ENCODE measurements at places on chromosomes 11 and 22.

DNA sequence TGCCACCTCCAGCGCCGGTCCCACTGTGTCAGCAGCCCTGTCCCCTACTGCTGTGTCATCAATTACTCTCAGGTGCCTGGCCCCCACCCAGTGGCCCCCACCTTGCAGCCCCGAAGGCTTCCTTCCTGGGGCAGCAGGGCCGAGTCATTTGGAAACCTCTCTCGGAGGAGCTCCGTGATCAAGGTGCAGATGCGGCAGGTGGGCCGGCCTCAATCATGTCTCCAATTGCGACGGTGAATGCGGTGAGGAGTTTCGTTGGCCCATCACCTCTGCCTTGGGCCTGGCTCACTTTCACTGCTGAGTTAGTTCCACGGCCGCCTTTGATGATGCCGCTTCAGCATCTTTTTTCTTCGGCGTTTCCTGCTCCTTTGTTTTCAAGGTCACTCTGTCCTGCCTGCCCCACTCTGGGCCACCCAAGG lies 11.3 kb upstream of the CXCR5 start:
- no peak for DNase-seq

GRCh38 chr11:77201991-77202841 lies 74.2 kb downstream of the MYO7A start:
- no peak for DNase-seq

GRCh38 chr22:19871023-19871844 lies 16.6 kb upstream of the GNB1L start:
- DNase-seq = no peak

DNA sequence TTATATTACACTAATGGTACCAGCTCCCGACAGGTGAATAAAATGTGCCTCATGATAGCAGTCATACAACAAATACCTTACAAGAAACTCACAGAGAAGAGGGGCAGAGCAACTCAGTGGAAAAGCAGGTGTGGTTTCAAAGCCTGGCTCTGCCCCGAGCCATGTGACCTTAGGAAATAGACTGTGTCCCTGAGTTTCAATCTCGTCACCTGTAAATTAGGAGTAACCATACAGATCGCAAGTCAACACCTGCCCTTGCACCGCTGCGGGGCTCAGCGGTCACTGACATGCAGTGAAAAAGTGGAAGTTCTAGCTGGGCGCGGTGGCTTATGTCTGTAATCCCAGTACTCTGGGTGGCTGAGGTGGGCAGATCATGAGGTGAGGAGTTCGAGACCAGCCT lies 11.9 kb upstream of the MRTFA start:
- DNase-seq = no peak

GRCh38 chr11:115933564-115933963 lies 429.3 kb upstream of the CADM1 start:
- no peak for DNase-seq

DNA sequence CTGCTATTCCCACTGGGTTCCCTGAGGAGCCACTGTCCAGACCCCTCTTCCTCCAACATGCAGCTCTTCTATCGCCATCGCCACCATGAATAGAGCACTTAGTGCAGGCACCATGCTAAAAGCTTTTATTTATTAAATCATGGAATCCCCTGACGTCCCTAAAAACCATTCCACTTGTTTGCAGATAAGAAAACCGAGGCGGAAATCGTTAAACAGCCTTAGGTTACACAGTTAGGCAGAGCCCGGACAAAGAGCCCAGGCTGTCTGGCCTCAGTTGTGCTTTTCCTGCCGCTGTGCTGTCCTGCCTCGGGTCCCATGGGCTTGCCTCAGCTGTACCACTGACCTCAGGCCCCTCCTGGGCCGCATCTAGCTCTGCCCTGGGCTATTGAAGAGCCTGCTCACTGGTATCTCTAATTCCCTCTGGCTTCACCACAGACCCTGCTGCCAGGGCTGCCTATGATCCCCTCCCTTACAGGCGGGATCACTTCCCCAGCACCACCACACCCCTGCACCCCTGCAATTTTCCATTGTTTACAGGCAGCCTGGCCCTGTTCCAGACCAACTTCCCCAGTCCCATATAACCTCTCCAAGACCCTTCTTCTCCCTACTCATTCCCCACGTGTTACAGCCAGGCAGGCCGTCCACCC lies 13.0 kb upstream of the TUB start:
- DNase-seq = no peak

DNA sequence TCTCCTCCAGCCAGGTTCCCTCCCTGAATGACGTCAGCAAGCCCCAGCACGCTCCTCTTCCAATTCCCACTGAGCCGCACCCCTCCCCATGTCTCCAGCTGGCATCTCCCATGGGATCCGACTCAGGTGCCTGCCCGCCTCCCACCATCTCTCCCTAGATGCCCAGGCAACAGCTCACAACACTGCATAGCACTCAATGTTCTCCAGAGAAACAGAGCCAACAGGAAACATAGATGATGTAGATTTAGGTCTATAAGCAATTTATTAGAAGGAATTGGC lies 532.3 kb downstream of the BRD1 start:
- no peak for DNase-seq

DNA sequence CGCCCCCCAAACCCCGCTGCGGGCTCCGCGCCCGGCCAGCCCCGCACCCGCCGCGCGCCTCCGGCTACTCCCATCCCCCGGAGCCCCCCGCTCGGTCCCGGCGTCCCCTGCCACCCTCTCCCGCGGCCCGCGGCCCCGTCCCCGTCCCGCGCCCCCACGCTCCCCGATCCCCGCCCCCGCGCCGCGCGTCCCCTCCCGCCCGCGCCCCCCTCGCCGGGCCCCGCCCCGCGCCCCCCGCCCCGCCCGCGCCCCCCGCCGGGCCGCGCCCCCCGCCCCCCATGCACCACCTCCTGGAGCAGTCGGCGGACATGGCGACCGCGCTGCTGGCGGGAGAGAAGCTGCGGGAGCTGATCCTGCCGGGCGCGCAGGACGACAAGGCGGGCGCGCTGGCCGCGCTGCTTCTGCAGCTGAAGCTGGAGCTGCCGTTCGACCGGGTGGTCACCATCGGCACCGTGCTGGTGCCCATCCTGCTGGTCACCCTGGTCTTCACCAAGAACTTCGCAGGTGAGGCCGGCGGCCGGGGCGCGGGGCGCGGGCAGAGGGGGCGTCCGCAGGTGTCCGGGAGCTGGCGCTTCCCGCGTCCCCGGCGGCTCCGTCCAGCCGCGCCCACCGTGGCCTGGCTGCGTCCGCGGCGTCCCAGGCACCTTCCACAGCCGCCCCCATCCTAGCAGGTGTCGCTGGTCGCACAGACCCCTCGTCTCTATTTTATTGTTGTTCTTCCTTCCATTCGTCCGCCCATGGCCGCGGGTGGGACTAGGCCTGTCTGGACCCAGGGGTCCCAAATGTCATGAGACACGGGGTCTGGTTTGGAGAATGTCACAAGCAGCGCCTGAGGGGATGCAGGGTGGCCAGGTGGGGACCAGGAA lies at the start of gene PANX2:
Gene PANX2, plus strand, starts transcription at position 279 of the 866 bp plus-strand sequence. Its CDS starts 0 bp downstream, at position 279.
- DNase-seq = no peak

- no peak for DNase-seq
Observed at GRCh38 chr11:19800714-19801519, 88.3 kb downstream of the NAV2 start.

- no peak for DNase-seq
Observed at GRCh38 chr11:113554526-113554925, 79.3 kb upstream of the DRD2 start.

- DNase-seq = no peak
Observed at GRCh38 chr22:45441138-45441537, 27.6 kb downstream of the RIBC2 start.

DNA sequence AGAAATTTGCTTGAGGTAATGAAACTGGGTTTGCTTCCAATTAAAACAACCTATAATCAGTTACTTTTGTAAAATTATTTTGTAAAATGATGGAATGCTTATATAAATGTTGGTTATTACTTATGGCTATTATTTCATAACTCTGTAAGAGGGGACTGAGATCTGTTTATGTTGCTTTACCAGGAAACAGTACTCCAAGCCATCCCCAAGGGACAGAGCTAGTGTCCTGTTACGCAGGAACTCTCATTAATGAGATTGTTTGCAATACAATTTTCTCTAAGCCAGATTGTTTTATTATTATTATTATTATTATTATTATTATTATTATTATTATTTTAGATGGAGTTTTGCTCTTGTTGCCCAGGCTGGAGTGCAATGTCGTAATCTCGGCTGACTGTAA lies 2.3 kb upstream of the NOX4 start:
- no peak for DNase-seq

GRCh38 chr22:40263191-40263590 lies 83.1 kb upstream of the ADSL start:
- DNase-seq = peak; percentile 5

- no peak for DNase-seq
Observed at GRCh38 chr22:46033256-46034200, 56.6 kb upstream of the WNT7B start.

DNA sequence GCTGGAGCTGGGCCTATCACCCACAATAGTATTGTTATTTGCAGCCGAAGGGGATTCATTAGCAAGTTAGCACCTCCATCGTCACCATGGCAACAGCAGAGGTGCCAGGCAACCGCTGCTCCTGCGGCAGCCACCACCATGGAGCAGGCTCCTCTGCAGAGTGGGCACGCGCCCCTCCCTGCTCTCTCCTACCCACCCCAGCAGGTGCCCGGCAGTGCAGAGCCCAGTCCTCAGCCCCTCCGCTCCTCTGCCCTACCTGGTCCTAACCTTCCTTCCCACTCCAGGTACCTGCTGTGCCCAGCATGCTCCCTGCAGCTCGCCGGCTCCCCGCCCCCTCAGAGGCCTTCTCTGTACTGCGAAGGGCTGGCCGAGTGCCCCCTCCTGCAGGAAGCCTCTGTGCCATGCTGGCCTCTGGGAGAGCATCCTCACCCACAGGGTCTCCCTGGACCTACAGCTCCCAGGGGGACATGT lies 3.6 kb downstream of the DUSP8 start:
- DNase-seq = peak; percentile 33

GRCh38 chr22:37137903-37138665 lies 11.6 kb downstream of the IL2RB start:
- DNase-seq = no peak

DNA sequence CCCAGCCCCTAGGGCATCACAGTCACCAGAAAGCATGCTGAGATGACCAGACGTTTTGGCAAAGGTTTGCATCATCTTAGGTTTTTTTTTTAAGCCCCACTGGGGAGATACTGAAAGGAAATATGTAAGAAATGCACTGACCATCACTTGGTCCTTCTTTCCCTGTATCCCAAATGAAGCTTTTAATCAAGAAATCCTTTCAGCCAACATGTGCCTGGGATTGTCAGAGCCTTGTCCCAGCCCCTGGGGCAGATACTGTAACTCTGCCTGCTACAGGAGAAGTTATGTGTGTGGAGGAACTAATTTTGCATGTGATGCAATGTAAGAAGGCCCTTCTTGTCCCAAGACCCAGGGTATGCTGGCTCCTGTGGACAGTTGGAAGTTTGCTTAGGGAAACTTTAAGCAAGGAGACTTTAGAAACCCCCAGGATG lies 65.6 kb downstream of the PPFIBP2 start:
- DNase-seq = no peak

DNA sequence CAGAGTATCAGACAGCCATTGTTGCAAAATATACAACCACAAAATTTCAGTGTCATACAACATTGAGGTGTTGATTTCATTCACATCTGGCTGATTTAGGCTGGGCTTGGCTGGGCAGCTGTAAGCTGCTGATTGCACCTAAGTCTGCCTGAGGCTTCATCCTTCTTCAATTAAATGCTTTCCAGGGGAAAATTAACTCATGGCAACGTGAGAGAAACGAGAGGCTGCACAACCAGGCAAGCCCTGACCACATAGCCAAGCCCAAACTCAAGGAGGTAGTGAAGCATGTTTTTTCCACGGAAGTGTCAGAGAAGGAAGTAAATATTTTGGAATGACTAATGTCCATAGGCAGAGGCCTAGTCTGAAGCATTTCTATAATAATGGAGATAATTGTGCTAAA lies 273.8 kb upstream of the ZC3H12C start:
- DNase-seq = no peak

DNA sequence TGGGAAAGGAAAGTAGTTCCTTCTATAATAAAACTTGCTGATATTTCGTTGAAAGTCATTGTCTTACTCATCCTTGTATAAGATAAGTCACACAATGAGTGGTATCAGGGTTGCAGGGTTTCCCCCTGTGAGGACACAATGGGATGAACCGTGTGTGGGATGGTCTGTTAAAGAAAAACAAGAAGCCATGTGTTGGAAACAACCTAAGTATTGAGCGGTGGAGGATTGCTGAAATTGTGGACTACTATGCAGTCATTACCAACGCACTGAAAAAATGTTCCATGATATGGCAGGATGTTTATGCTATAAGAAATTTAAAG lies 28.6 kb downstream of the PTPRJ start:
- peak; percentile 11 for DNase-seq

DNA sequence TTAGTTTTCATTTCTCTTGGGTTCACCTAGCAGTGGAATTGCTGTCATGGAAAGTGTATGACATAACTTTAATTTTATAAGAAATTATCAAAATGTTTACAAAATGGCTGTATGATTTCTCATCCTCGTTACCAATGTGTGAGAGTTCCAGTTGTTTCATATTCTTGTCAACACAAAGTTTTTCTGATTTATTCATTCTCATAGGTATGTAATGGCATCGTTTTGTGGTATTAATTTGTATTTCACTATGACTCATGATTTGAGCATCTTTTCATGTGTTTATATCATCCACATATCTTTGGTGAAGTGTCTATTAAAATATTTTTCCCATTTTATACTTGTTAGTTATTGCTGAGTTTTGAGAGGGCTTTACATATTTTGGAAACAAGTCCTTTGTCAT lies 5.5 kb downstream of the FAM111B start:
- DNase-seq = no peak

DNA sequence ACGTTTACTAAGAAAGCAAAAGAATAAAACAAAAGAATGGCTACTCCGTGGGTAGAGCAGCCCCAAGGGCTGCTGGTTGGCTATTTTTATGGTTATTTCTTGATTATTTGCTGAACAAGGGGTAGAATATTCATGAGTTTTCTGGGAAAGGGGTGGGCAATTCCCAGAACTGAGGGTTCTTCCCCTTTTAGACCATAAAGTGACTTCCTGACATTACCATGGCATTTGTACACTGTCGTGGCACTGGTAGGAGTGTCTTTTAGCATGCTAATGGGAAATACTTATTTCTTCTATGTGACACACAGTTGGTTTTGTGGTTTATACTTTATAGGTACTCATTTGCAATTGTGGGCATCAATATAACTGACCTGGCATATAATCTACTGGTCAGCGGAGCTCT lies 56.3 kb downstream of the SLN start:
- no peak for DNase-seq

DNA sequence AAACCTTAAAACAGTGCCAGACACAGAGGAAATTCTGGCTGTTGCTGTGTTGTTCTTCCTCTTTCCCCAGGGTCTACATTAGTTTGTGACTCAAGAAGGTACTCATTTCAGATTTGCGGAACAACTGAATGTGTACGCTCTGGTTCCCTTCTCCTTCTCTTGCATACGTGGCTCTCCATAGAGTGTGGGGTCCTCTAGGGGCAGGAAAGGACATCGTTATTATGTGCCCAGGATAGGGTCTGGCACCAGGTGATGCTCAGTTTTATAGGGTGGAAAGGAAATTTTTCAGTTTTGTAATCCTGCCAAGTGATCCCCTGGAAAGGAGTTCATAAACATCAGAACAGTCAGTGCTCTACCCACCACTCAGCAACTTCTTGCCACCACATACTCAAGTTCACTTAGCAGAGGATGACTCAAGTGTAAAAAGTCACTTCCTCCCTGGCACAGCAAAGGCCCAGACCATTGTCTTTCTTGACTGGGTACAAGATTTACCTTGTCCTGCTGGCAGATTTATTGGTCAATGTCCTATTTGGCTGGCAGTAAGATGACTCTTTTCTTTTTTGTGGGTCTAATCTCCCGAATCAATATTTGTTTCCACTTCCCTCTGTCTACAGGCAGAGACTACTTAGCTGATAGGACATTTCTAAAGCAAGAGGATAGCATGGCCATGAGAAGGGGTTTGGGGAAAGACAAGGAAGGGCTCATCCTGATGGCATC lies 246.0 kb upstream of the TENM4 start:
- no peak for DNase-seq

Measured in stimulated activated naive CD4-positive, alpha-beta T cell (primary cell).